ENCODE measurements at places on chromosomes 2 and 18. TPM values are rescaled to one million over a fixed set of nuclear protein-coding genes. Genes with fewer than 3 reads are reported as not detected.

DNA sequence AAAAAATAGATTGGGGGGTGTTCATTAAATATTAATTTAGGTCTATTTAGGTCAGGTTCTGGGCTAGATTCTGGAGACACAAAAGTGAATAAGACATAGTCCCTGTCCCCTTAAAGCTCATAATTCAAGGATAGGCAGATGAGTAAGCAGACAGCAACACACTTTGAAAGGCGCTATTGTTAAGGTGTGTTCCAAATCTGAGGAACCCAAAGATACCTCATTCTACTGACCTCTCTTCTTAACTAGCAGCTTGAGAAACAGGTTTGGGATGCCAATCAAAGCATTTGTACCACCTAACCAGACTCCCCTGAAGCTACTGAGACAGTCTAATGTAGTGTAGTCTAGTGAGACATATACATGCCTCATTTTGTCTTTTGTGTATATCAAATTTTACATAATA, 34.8 kb downstream of the SEMA4F start:
- no peak for DNase-seq
- no peak overlapping the region for H3K27ac ChIP-seq
- no peaks in the 10 kb centered on the region for H3K36me3 ChIP-seq
- no peaks in the 10 kb centered on the region for H3K4me1 ChIP-seq

The LRRC30 gene
- not detected for total RNA-seq

GRCh38 chr2:85433511-85434089, 15.1 kb downstream of the SH2D6 start:
- H3K27me3 ChIP-seq, result no peaks in the 10 kb centered on the region
- no peak overlapping the region for H3K4me3 ChIP-seq
- peak; percentile 88 for DNase-seq
- no peaks in the 10 kb centered on the region for H3K36me3 ChIP-seq

GRCh38 chr2:1869987-1870386, 125.7 kb upstream of the PXDN start:
- no peak overlapping the region for H3K27ac ChIP-seq
- no peak for DNase-seq
- H3K27me3 ChIP-seq, result no peaks in the 10 kb centered on the region
- H3K4me3 ChIP-seq, result no peak overlapping the region
- H3K36me3 ChIP-seq, result no peaks in the 10 kb centered on the region

- H3K27me3 ChIP-seq, result no peaks in the 10 kb centered on the region
- no peak for DNase-seq
- peak overlapping the region; percentile 60 for H3K27ac ChIP-seq
Observed at GRCh38 chr2:43376523-43377198, 150.3 kb upstream of the ZFP36L2 start.

DNA sequence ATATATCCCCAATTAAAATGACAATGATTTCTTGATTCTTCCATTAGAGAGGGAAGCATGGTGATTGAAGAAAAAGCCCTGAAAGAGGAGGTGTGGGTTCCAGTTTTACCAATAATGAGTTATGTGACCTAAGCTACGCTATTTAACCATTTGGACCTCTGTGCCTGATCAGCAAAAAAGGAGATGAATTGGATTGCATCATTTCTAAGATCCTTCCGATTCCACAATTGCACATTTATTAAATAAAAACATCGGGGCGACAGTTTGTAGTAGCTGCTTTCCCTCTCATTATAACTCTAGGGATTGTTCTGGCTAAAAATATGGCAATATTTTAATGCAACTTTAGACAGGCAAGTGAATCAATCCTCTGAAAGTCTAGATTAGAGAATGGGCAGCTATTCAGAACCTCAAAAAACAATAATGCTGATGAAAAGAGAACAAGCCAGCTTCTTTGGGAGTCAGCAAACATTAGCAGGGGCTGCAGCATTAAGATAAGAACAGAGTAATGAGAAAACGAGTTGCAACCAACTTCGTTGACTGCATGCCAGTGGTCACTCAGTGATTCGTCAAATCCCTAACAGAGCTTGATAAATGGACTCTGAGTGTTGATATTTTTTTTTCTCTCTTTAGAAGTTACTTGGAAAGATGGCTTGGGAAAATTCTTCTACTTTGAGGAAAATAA, 301.2 kb downstream of the AGPS start:
- DNase-seq, result peak; percentile 60
- H3K36me3 ChIP-seq, result no peaks in the 10 kb centered on the region
- no peak overlapping the region for H3K4me3 ChIP-seq
- H3K4me1 ChIP-seq, result no peaks in the 10 kb centered on the region
- H3K27ac ChIP-seq, result peak overlapping the region; percentile 62

- H3K27ac ChIP-seq, result no peak overlapping the region
- H3K4me1 ChIP-seq, result no peaks in the 10 kb centered on the region
- no peak overlapping the region for H3K4me3 ChIP-seq
- DNase-seq, result no peak
Observed at GRCh38 chr2:12463189-12463588, 253.5 kb upstream of the TRIB2 start.

GRCh38 chr2:108632332-108633160, 86.7 kb upstream of the RANBP2 start:
- H3K36me3 ChIP-seq, result no peaks in the 10 kb centered on the region
- no peaks in the 10 kb centered on the region for H3K4me1 ChIP-seq
- no peak overlapping the region for H3K27ac ChIP-seq
- no peaks in the 10 kb centered on the region for H3K27me3 ChIP-seq
- DNase-seq, result no peak

GRCh38 chr18:69897397-69898108, 50.1 kb downstream of the CD226 start:
- no peaks in the 10 kb centered on the region for H3K36me3 ChIP-seq
- DNase-seq, result no peak
- H3K27me3 ChIP-seq, result no peaks in the 10 kb centered on the region
- no peak overlapping the region for H3K27ac ChIP-seq
- no peak overlapping the region for H3K4me3 ChIP-seq

The COL6A3 gene
- 642 TPM for total RNA-seq

The NPPC gene
- not detected for total RNA-seq

GRCh38 chr18:78786776-78787175, 192.8 kb upstream of the SALL3 start:
- H3K4me3 ChIP-seq, result no peak overlapping the region
- no peak for DNase-seq
- H3K27me3 ChIP-seq, result no peaks in the 10 kb centered on the region
- H3K4me1 ChIP-seq, result no peaks in the 10 kb centered on the region
- H3K36me3 ChIP-seq, result no peaks in the 10 kb centered on the region

DNA sequence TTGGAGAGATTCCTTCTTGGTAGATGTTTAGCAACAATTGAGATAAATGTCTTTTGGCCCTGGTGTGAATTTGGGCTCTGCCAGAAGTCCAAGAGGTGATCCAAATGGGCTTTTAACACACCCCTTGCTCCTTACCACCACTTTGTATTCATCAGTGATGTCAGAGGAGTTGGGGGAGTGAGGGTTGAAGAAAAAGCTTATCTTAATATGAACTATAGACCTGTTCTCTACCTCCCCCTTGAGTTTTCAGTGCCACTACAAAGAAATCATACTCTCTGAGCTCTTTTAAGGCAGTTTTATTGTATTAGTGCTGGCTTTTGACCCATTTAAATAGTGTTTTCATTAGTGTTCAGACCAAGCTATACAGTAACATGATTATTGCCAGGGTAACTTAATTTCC, 229.1 kb downstream of the PHLPP1 start:
- no peaks in the 10 kb centered on the region for H3K36me3 ChIP-seq
- DNase-seq, result no peak
- H3K27ac ChIP-seq, result no peak overlapping the region
- no peak overlapping the region for H3K4me3 ChIP-seq

The FAM161A gene
- 0.88 TPM for total RNA-seq

The KCNJ3 gene
- 0.91 TPM for total RNA-seq

DNA sequence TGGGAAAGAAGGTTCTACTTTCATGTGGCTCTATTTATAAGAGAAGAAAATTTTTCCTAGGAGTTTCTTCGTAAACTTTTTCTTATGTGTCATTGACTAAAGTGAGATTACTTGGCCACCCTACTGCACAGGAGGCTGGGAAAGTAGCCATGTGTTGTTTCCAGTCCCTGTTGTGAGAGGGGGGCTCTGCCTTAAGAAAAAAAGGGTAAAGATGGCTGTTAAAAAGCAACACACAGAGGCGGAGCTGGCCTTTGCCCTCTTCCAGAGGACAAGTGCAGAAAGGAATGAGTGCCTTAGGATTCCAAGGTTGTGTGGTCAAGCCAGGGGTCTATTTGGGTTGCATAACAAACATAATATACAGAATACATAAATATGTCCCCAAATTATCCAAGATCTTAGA, 230.0 kb upstream of the CXCR4 start:
- no peaks in the 10 kb centered on the region for H3K36me3 ChIP-seq
- H3K4me1 ChIP-seq, result no peaks in the 10 kb centered on the region
- H3K27ac ChIP-seq, result no peak overlapping the region
- H3K4me3 ChIP-seq, result no peak overlapping the region
- no peaks in the 10 kb centered on the region for H3K27me3 ChIP-seq
